Left lobe of liver (tissue), 2 donors: ENCODE measurements at places on chromosomes 12 and 14. TPM values are rescaled to one million over a fixed set of nuclear protein-coding genes. Genes with fewer than 3 reads are reported as not detected.

LRFN5 gene
- 0.05 TPM for total RNA-seq

SETD3 gene
- 25.1 TPM for total RNA-seq

GALNT9 gene
- total RNA-seq: not detected

YY1 gene
- 34.2 TPM for total RNA-seq

IFNG-AS1 gene
- not detected for total RNA-seq

AKAP3 gene
- 1.6 TPM for total RNA-seq

WSCD2 gene
- total RNA-seq: not detected

VIPAS39 gene
- 8.2 TPM for total RNA-seq

ATP5MC2 gene
- total RNA-seq: 118 TPM

ARMH4 gene
- 0.96 TPM for total RNA-seq

ADAM20 gene
- 0.55 TPM for total RNA-seq

ST8SIA1 gene
- not detected for total RNA-seq

MAP1LC3B2 gene
- not detected for total RNA-seq

FKBP3 gene
- 24.1 TPM for total RNA-seq

WDR89 gene
- 6.1 TPM for total RNA-seq

TEAD4 gene
- 1.6 TPM for total RNA-seq

LYSET gene
- total RNA-seq: 8.1 TPM

NGB gene
- not detected for total RNA-seq

TMBIM4 gene
- total RNA-seq: 73.2 TPM

PPP4R4 gene
- total RNA-seq: 0.28 TPM

ASCL1 gene
- not detected for total RNA-seq

EGLN3 gene
- 3.3 TPM for total RNA-seq

OASL gene
- total RNA-seq: 2.5 TPM

FAM234B gene
- 4.4 TPM for total RNA-seq

DACT1 gene
- total RNA-seq: 1.0 TPM

FIGNL2 gene
- 0.68 TPM for total RNA-seq

TMEM229B gene
- 0.93 TPM for total RNA-seq

SOX5 gene
- 32.2 TPM for total RNA-seq

KRT82 gene
- not detected for total RNA-seq

NPFF gene
- not detected for total RNA-seq

C12orf60 gene
- total RNA-seq: 0.33 TPM

HVCN1 gene
- 1.5 TPM for total RNA-seq

CLEC9A gene
- not detected for total RNA-seq

C12orf42 gene
- not detected for total RNA-seq

HCAR2 gene
- not detected for total RNA-seq

DDX51 gene
- 9.3 TPM for total RNA-seq

SIX6 gene
- total RNA-seq: not detected

DAO gene
- total RNA-seq: 65.3 TPM

LTB4R2 gene
- total RNA-seq: 6.9 TPM

PPP2R5E gene
- total RNA-seq: 13.7 TPM
